Mucosa of descending colon (tissue), 3 donors: ENCODE measurements at places on chromosomes 2 and 18. TPM values are rescaled to one million over a fixed set of nuclear protein-coding genes. Genes with fewer than 3 reads are reported as not detected.

- DNase-seq = no peak
Measured at GRCh38 chr2:96176661-96177060, 31.4 kb upstream of the DUSP2 start.

DNA sequence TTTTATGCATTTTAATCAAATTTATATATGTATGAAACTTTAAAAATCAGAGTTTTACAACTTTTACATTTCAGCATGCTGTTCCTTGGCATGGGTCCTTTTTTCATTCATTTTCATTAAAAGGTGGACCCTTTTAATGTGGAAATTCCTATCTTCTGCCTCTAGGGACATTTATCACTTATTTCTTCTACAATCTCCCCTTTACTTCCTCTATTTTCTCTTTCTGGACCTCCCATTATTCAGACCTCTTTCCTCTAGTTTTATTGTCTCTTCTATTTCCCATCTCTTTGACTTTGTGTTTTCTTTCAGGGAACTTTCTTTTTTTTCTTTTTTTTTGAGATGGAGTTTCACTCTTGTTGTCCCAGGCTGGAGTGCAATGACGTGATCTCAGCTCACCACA, 5.7 kb downstream of the PROC start:
- DNase-seq = no peak

DNA sequence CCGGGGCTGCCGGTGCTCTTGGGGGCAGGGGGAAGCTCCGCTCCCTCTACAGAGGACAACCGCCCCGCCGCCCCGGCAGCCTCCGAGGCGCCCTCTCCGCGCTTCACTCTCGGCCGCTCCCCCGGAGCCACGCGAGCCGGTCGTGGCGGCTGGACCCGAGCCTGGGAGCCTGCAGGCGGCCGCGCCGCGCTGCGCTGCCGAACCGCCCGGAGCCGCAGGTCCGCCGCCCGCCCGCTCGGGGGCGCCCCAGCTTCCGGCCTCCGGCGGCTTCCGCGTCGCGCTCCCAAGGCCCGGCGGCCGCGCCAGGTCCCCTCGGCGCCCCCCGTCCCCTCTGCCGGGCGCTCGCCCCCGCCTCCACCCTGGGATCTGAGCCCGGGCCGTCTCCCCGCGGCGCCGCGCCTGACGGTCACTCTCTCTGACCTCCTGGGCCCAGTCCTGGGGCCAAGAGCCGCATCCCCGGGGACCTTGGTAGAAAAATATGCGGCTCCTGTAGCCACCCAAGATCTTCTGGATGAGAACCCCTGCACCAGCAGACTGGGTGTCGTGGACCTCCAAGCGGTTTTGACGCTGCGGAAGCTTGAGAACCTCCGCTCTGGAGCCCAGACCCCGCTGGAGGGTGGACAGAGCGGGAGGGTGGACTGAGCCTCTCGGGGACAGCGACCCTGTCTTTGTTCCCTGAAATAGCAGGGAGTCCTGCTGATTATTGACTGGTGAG, 44.3 kb downstream of the SERTAD2 start:
- peak; percentile 85 for DNase-seq

- no peak for DNase-seq
Measured at GRCh38 chr2:7392076-7392787, 475.0 kb downstream of the RNF144A start.

DNA sequence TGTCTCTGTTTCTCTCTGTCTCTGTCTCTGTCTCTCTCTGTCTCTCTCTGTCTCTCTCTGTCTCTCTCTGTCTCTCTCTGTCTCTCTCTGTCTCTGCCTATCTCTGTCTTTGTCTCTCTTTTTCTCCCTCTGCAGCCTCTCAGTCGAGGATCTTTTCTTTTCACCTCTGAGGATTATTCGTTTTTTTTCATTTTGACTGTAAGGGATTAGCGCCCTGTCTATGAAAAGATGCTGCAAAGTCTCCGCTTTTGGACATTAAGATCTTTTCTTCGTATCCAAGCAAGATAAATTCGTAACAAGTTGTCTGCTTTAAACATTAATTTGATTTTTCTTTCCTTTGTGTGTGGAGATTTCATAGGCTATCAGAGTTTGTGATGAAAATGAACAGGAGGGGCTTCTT, 191.2 kb upstream of the TPO start:
- DNase-seq = no peak

GRCh38 chr2:23595601-23596251, 210.7 kb downstream of the KLHL29 start:
- DNase-seq = no peak

- DNase-seq = no peak
Measured at GRCh38 chr2:207869784-207870778, 100.4 kb upstream of the FZD5 start.

DNA sequence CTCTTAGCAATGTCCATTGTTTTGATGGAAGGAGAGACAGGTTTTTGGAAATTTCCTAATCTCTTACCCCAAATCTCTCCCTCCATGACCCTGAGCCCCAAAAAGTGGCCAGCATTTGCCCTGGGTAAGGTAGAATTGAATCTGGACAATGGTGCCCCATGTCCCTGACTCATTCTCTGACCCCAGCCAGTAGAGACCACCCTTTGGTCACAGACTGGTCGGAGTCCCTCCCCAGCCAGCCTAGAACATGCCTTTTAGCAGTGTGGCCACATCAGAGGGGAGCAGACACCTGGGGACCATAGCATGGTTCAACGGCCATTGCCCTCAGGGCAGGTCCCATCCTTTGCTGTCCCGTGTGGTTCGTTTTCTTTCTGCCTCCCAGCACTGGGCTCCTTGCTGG, 6.5 kb upstream of the NT5DC4 start:
- DNase-seq = no peak

DNA sequence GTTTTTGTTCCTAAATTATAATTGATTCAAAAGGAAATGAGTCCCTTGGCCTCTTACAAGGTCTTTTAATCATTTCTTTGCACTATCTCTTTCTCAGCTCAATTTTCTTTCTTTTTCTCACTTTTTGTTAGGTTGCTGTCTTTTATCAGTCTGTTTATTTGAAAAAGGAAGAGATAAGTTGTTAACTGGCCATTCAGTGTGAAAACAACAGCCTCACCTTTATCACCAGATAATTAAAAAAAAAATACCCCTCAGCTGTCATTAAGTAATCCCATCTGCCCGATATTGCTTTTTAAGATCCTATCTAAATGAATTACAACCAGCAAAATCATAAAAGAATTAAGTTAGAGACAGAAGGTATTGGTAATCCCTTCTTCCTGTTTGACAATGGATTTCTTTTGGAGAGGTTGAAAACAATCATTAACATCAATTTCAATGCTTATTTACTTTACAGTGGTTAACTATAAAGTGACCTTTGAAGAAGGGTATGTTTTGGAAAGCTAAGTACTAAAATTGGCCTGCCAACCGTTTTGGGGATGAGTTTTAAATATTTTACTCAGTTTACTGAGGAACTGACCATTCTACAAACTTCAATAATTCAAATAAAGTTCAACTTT, 104.9 kb downstream of the TGIF1 start:
- no peak for DNase-seq

DNA sequence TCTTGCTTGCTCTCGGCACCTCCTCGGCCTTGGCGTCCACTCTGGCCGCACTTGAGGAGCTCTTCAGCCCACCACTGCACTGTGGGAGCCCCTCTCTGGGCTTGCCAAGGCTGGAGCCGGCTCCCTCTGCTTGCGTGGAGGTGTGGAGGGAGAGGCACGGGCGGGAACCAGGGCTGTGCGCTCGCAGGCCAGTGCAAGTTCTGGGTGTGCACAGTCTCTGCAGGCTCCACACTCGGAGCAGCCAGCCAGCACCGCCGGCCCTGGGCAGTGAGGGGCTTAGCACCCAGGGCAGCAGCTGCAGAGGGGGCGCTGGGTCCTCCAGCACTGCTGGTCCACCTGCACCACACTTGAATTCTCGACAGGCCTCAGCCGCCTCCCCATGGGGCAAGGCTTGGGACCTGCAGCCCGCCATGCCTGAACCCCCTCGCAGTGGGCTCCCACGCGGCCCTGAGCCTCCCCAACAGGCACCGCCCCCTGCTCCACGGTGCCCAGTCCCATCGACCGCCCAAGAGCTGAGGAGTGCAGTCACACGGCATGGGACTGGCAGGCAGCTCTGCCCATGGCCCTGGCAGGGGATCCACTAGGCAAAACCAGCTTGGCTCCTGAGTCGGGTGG, 411.2 kb upstream of the CHAC2 start:
- no peak for DNase-seq

- no peak for DNase-seq
Measured at GRCh38 chr2:104388296-104388695, 465.6 kb upstream of the POU3F3 start.

GRCh38 chr2:88307817-88308216, 137.7 kb downstream of the THNSL2 start:
- DNase-seq = no peak

DNA sequence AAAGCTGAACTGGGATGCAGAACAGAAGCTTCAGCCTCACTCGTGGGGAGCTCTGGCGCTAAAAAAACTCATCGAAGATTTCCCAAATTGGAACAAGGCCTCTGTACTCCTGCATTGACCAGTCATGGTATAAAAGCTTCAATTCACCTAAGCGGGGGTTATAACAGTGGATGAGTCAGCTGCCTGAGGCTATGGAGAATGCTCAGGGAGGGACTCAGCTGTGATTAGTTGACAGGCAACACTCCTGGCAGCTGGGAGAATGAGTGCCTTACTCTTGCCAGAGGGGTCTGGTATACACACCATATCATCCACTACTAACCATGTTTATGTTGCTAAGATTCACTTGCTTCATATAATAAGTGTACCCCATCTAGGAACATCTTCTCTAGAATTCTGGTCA, 350.6 kb upstream of the VRK2 start:
- no peak for DNase-seq

GRCh38 chr2:102005989-102006885, 14.5 kb downstream of the IL1R2 start:
- DNase-seq = peak; percentile 78

Gene CERKL
- total RNA-seq = 0.12 TPM

Gene CD8B2
- 0.16 TPM for total RNA-seq

Gene TSPYL6
- total RNA-seq = not detected

Gene ZCCHC2
- total RNA-seq = 27.5 TPM

Gene AGXT
- 1.0 TPM for total RNA-seq

Gene DRC1
- total RNA-seq = not detected

Gene LOXL3
- total RNA-seq = 4.4 TPM
